NCI-H187 (cell line): ENCODE measurements at places on chromosomes 5 and 9.

- no peak for DNase-seq
These were observed 5.5 kb upstream of the SURF6 start for GRCh38 chr9:133341369-133342068.

- no peak for DNase-seq
These were observed 17.2 kb upstream of the SUSD3 start for GRCh38 chr9:93041108-93041802.

DNA sequence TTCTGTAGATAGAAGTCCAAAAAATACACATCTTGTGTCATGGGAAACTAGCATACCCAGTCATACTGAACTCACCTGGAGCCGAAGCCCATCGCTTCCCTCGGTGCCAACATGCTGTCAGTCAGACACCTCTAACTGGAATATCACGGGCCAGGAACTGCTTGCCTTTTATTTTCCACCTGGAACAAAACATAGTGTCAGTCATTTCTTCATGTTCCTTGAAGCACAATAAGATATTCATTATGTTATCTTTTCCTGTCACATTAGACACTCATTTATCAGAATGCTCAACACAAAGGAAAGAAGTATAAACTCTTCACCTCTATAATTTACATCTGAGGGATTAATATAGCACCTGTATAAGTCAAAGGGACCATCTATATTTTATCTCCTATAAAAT lies 674.4 kb downstream of the PTPRD start:
- DNase-seq = no peak

- DNase-seq = peak; percentile 14
These were observed 798 bp downstream of the REEP5 start for GRCh38 chr5:112921026-112921832.

GRCh38 chr5:60700416-60700757 lies 421 bp upstream of the DEPDC1B start:
- no peak for DNase-seq

GRCh38 chr9:130537346-130538050 lies 41.9 kb upstream of the FUBP3 start:
- no peak for DNase-seq

GRCh38 chr9:32723789-32724325 lies 59.5 kb upstream of the TMEM215 start:
- no peak for DNase-seq

- no peak for DNase-seq
These were observed 497.2 kb downstream of the MAT2B start for GRCh38 chr5:164002628-164003027.

GRCh38 chr5:77356740-77357139 lies 135.4 kb downstream of the WDR41 start:
- no peak for DNase-seq

DNA sequence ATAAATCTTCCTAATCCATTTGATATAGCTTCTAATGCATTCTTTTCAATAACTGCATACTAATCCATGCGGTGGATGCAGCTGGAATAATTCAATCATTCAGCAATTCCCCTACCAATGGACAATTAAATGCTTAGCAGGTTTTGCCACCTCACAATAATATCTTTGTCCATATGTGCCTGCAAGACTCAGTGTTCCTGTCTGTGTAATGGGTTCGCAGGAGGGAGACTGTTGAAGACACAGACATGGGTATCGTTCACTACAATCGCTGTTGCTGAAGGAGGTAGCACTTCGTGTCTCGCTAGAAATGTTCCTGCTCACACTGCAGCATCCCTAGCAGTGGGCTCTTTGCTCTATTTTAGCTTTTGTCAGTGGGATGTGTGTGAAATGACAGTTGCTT lies 214.4 kb downstream of the MED10 start:
- DNase-seq = no peak

DNA sequence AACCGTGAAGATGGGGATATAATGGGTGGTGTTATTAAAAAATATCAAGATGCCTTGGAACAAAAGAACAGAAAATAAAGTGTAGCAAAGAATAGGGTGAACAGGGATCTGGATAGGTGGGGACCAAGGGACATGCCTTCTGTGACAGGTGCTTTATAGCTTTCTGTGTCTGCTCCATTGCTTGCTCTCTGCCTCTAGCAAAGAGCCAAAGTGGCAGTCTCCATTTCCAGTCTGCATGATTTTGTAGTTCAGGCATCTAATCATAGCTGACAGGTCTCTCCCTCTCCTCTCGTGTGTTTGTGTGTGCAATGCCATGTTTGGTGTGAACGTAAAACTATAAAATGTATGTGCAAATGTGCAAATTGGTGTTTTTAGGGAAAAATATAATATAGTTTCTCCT lies 35.0 kb downstream of the LRRTM2 start:
- DNase-seq = no peak

- no peak for DNase-seq
These were observed 16.2 kb downstream of the ANKS6 start for GRCh38 chr9:98780059-98780749.

DNA sequence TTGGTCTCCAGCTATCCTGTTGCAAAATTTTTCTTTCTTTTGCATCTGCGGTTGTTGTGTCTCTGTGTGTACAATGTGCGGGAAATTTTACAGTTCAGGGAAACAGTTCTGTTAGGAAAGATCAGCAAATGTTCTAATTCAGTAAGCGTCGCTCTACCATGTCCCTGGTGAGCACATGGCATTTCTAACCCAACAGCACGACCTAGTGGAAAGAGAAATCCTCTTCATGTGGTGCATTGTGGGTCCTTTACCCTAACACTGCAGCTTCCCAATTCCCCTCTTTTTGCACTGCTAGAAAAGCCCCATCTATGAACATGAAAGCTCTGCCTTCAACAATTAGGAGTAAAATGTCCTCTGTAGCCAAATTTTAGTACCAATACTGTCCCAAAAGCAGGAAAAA lies 974.2 kb upstream of the CDH9 start:
- DNase-seq = no peak

- no peak for DNase-seq
These were observed 70.2 kb upstream of the PLEKHG4B start for GRCh38 chr5:21654-22233.

- DNase-seq = peak; percentile 73
These were observed 206.6 kb upstream of the RFX3 start for GRCh38 chr9:3732077-3733038.

DNA sequence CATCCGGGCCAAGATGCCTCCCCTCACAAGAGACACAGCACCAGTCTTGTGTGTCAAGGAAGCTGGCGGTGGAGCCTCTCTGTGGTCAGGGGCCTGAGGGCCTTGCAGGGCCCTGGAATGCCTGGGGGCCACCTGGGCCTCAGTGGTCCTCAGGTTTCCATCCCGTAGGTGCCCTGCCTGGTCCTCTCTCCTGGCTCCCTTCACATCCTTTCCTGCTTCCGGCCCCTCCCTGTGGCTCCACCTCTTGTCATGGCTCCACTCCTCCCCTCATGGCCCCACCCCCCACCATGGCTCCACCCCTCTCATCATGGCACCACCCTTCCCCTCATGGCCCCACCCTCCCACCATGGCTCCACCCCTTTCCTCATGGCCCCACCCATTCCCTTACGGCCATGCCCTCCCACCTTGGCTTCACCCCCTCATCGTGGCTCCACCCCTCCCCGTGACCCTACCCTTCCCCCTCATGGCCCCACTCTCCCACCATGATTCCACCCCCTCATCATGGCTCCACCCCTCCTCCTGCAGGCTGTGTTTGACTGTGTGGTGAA lies 175.8 kb downstream of the CACNA1B start:
- DNase-seq = no peak

DNA sequence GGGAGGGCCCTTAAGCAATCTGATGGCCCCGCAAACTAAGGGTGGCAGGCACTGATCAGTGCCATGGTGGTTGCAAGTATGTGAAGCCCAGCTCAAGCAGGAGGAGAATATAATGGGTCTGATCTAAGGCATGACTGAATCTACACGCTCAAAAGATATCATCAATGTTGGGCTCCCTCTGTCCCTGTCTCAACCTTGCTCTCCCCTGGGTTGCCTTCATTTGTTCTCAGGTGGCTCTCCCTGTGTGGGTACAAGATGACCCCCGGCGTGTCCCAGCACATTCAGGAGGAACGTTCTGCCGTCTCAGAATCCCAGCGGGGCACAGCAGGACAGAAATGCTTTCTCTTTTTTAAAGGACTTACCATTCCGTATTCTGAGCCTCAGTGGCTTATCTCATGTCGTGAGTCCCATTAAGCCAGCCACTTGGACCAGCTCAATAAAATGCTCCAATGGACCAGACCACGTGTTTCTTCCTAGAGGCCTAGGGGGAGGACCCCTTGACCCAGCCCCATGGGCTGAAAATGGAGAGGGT lies 12.0 kb upstream of the RNF130 start:
- no peak for DNase-seq
